NCI-H1105 (cell line): ENCODE measurements at places on chromosomes 7 and 10.
A peak's percentile ranks its signal among the peaks of the same experiment; 100 is the strongest.

- peak; percentile 22 for DNase-seq
These were observed at the start of gene IFIT2 for GRCh38 chr10:89301721-89302445. Gene IFIT2 (plus strand): TSS chr10:89302046. CDS start chr10:89302124, 78 bp downstream.

- DNase-seq, result no peak
These were observed 485.4 kb downstream of the HTR7 start for GRCh38 chr10:90372451-90372850.

- DNase-seq, result no peak
These were observed 533.5 kb upstream of the COBL start for GRCh38 chr7:51850126-51850525.

GRCh38 chr10:21976739-21977138 lies 26.8 kb downstream of the DNAJC1 start:
- no peak for DNase-seq

- no peak for DNase-seq
These were observed 593.4 kb upstream of the GHITM start for GRCh38 chr10:83545901-83546391.

- no peak for DNase-seq
These were observed 32.7 kb downstream of the SNX8 start for GRCh38 chr7:2281541-2281940.

- DNase-seq, result no peak
These were observed 509.0 kb upstream of the PODXL start for GRCh38 chr7:132065193-132065988.

- no peak for DNase-seq
These were observed 351.9 kb downstream of the DNAJB6 start for GRCh38 chr7:157688533-157689268.

GRCh38 chr10:102542800-102543418 lies 39.1 kb downstream of the SUFU start:
- no peak for DNase-seq

- DNase-seq, result no peak
These were observed 77.6 kb downstream of the VWC2 start for GRCh38 chr7:49850921-49851613.
